Vagina (tissue), 2 donors: ENCODE measurements at places on chromosomes 4 and X. TPM values are rescaled to one million over a fixed set of nuclear protein-coding genes. Genes with fewer than 3 reads are reported as not detected.

The GRIA2 gene
- 0.49 TPM for total RNA-seq

DNA sequence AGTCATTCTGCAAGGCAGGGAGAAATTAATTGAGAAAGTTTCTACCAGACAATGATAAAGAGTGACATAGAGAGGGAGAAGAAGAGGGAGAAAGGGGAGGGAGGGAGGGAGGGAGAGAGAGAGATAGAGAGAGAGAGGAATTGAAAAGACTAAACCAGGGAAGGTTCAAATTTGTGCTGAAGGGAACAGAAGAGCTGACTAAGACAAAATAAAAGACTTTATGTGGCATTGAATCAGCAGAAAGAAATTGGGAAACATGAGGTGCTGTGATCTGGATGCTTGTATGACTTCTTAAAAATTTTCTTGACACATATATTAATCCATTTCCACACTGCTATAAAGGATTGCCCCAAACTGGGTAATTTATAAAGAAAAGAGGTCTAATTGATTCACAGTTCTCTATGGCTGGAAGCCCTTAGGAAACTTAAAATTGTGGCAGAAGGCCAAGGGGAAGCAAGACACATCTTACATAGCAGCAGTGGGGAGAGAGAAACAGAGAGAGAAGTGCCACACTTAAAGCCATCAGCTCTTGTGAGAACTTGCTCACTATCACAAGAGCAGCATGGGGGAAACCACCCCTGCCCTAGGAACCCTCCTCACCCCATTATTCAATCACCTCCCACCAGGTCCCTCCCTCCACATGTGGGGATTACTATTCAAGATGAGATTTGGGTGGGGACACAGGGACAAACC lies 13.5 kb upstream of the CXCL6 start:
- DNase-seq: no peak

The CYTL1 gene
- 2.0 TPM for total RNA-seq

DNA sequence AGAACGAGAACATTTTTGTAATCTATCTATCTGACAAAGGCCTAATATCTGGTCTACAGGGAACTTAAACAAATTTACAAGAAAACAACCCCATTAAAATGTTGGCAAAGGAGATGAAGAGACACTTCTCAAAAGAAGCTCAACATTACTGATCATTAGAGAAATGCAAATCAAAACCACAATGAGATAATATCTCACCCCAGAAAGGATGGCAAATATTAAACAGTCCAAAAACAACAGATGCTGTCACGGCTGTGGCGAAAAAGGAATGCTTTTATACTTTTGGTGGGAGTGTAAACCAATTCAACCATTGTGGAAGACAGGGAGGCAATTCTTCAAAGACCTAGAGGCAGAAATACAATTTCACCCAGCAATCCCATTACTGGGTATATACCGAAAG lies 2284.8 kb downstream of the ARAP2 start:
- no peak for DNase-seq

The EREG gene
- total RNA-seq: 1.2 TPM

DNA sequence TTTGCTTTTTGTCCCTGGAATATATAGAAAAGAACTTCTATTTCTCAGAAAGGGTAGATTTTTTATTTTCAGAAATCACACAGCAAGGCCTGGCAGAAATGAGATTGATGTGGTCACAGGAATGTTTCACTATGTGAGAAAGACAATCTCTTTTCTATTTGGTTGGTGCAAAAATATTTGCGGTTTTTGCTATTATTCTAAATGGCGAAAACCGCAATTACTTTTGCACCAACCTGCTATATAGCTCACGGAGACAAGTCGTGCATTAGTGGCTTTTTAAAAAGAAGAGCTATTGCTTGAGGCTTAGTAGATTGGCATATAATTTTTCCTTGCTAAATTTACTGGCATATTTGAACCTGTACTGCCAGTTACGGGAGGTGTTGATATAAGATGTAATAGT lies 100.4 kb downstream of the ITM2A start:
- no peak for DNase-seq

The ZNF711 gene
- 2.2 TPM for total RNA-seq

GRCh38 chrX:13415509-13415908 lies 95.7 kb upstream of the ATXN3L start:
- DNase-seq: no peak

DNA sequence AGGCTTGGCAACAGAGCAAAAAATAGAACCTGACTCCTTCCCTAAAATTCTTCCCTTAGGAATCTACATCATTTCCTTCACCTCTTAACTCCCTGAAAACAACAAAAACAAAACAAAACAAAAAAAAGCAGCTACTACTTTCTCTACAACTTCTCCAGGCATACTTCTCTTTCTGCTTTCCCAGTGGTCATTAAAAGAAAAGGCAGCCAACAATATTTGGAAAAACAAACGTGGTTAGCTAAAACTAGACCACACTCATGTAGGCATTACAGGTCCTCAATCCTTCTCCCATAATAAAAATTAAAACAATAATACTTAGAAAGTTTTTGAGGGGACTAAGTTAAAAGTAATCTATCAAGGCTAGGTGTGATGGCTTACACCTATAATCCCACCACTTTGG lies 29.0 kb upstream of the SMIM14 start:
- no peak for DNase-seq

The SH2D1A gene
- total RNA-seq: 0.74 TPM

DNA sequence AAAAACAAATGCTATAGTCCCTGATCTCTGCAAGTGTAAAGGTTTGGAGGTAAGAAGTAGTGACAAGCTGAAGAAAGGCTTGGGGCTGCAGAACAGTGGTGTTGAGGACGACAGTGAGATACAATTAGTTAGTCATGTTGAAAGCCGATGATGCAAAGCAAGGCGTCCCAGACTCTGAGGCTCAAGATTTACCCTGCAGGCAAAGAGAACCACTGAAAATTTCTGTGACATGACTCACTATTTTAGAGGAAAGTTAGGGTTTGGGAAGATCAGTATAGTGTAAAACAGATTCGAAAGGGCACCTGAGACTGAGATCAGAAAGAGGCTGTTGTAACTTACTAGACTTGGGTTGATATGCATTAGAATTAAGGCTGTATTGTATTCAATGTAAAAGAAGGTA lies 281.3 kb upstream of the FTHL17 start:
- no peak for DNase-seq

DNA sequence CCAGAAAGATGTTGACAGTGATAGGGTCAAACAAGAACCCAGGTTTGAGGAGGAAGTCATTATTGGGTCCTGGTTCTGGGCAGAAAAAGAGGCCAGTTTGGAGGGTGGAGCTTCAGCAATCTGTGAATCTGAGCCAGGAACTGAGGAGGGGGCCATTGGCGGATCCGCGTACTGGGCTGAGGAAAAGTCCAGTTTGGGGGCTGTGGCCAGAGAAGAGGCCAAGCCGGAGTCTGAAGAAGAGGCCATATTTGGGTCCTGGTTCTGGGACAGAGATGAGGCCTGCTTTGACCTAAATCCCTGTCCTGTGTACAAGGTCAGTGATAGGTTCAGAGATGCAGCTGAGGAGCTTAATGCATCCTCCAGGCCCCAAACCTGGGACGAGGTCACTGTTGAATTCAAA lies 3.7 kb downstream of the GPRASP2 start:
- no peak for DNase-seq

The NLGN3 gene
- 1.7 TPM for total RNA-seq

DNA sequence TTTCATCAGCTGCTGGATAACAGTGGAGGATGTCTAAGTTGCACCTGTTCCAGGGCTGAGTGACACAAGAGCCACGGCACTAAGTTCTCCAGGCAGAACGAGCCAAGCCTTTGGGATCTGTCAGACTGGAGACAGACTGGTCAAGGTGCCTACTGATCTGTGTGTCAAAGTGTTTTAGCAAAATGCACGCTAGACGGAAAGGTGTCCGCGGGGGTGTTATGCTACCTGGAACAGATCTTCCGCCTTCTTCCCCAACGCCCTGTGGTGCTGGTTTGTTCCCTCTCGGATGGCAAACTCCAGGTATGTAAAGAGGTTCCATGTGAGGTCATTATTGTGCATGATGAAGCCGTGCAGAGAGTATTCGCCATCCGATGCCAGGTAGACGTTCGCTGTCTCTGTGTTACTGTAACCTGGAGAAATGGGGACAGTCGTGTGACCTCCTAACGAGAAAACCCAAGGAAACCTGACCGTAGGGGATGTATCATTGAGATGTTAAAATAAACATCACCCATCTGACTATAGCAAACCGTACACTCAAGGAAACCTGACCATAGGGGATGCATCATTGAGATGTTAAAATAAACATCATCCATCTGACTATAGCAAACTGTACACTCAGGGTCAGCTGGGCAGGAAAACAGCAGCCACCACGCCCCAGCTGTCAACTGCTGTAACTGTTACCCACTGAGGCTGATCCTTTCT lies 29.7 kb upstream of the SLC25A6 start:
- no peak for DNase-seq

- DNase-seq: no peak
These were observed 549.5 kb upstream of the CPEB2 start for GRCh38 chr4:14452764-14453163.

DNA sequence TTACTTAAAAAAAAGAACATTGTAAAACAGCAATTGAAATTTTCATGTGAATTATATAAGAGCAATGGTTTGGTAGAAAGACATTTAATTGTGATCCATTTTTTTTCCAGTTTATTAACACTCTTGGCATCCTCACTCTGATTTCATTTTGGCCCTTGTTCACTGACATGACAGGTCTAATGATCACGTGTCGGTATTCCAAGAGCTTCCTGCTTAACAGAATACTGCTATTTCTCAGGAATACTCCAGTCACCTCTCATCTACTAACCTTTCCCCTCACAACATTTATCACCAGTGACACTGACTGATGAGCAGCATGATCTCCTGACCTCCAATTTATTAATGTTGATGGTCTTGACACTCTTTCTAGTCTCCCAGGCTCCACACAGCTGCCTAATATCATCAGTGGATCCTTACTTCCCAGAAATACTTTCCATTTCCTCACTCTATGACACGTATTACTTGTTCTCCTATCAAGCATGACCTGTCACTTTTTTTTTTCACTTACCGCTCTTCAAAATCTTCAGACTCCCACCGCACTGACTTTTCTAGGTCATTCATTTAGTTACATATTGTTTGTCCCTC lies 847.8 kb upstream of the SLIT2 start:
- DNase-seq: no peak

The MAGEC3 gene
- total RNA-seq: not detected

DNA sequence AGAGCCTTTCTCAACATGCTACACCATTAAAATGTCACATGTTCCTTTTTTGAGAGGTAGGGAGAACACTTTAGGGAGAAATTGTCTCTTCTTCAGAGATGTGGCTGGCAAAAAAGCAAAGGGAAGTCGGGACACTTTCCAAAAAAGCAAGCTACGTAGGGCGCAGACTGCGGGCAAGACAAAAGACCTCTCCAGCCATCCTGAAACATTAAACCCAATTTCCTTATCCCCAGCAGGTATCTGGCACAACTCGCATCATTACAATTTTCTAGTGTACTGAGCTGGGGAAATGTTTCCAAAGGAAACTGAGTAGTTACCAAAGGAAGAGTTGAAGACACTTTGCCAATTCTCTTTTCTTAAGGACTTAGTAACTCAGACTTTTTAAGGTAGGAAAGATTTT lies 116.0 kb downstream of the PACRGL start:
- DNase-seq: no peak

DNA sequence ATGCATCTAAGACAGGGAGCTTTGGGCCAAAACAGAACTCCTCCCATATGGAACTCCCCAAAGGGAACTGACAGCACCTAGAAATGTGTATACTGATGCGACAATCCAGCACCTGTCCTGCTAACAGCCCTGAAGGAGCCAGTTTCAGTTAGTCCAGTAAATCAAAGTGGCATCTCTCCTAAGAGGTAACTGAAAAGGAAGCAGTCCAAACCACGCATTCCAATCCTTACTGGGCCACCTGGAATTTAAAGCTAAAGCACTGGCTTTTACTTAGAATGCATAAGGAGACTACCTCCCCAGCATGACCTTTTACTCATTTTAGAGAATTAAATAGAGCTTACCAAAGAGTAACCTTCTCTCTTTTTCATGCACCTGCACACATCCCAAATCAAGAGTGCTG lies 586.8 kb upstream of the PITX2 start:
- DNase-seq: no peak

The ESX1 gene
- total RNA-seq: not detected

DNA sequence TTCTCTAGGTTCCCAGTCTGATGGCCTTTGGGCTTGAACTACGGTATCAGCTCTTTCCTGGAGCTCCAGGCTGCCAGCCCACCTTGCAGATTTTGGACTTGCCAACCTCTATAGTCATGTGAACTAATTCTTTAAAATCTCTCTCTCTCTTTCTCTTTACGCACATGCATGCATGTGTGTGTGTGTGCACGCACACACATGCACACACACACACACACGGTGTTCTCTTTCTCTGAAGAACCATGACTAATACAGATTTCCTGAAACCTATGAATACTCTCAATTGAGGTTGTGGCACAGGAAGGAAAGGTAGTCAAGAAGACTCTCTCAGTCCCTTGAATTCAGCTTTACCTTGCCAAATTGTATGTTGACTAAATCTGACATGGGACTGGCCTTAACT lies 6.2 kb upstream of the ZCCHC13 start:
- DNase-seq: no peak

The SSX7 gene
- not detected for total RNA-seq

DNA sequence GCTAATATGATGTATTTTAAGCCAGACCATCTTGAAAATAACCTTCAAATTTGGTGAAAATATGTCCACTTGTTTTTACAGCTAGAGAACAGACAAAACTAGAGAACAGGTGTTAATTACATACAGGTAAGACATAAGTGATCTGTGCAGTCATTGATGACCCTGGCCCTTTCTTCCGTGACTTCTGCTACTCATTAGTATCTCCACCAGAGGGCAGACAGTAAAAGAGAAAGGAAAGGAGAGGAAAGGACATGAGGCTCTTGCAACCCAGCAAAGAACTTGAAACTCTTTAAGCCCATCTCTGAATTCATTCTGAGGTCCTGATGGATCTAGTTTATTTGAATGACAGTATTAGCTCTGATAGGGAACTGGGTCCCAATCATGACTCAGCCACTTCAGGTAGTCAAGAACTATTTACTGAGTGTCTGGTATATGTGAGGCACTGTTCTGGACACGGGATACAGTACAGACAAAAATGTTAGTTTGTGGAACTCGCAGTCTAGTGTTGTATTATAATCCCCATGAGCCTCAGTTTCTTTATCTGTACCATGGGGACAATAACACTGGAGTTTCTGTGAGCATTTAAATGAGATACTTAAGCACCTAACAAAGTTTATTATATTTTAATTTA lies 121.0 kb upstream of the TEX13D start:
- no peak for DNase-seq

The ACOT9 gene
- 39.0 TPM for total RNA-seq

DNA sequence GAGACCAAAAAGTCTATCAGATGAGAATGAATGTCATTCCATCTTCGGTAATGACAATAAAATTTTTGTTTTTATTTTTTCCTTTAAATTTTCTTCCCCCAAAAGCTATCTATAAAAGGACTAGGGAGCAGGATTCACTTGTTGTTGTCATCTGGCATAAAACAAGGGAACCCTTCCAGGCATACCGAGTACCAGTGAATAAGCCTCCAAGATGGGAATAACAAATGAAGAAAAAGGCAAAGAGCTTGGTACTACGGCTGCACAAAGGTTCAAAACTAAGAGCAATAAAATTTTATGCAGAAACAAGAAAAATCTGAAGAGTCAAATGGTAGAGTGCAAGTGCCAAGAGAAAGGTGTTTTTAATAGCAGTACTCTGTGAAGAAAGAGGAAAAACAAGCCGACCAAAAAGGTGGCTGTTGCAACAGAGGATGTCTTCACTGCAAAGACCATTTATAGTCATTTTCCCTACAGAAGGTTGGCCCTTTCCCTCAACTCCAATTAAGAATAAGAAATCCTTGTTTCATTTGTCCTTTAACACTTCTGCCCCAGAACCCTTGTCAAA lies 25.8 kb downstream of the PPP3CA start:
- no peak for DNase-seq

The FHIP1A gene
- 20.4 TPM for total RNA-seq
